ENCODE measurements at places on chromosomes 5 and 9.

DNA sequence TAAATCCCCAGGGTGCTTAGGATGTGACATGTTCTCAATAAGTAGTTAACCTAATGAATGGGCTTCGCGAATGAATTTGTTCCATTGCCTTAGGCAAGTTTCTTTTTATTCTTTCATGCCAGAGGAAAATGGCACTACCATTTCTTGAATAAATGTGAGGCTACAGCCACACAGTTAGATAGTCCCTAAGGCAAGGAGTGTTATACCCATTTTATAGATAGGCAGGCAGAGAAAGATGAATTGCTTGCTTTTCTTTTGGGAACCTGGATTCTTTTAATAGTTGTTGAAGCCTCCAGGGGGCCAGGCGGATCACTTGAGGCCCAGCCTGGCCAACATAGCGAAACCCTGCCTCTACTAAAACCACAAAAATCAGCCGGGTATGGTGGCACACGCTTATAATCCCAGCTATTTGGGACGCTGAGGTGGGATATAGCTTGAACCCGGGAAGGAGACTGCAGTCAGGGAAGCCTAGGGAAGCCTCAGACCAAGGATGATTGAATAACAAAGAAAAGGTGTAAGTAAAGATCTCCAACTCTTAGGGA is 943 bp downstream of the NOP16 start:
- no peak for DNase-seq

DNA sequence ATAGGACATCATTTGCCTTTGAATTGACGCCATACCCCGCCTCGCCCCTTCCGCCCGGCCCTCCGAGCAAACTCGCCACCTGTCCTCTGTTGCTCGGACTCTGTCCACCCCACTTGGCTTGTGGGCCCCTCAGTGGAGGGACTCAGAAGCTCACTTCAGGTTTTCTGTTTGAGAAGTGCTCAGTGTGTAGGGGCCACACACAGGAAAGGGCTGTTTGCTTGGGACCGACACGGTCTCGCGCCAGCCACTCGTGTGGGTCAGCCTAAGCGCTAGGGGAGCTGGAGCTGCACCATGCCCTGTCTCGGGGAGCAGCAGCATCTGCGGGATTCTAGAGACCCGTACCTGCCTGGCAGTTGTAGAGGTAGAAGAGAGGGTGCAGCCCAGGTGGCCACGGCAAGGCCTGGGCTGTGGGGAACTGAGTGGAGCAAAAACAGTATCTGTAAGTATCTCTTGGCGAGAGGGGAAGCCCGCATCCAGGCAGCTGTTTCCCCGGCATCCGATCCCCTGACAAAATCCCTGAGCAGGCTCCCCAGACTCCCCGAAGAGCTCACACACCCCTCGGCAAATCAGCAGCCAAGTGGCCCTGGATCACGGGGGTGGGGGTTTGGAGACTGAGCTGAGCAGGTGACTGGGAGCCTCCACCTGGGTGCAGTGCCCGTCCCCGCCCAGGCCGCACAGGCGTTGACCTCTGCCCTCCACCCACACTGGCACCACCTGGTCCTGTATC is 52.2 kb downstream of the COL5A1 start:
- no peak for DNase-seq

DNA sequence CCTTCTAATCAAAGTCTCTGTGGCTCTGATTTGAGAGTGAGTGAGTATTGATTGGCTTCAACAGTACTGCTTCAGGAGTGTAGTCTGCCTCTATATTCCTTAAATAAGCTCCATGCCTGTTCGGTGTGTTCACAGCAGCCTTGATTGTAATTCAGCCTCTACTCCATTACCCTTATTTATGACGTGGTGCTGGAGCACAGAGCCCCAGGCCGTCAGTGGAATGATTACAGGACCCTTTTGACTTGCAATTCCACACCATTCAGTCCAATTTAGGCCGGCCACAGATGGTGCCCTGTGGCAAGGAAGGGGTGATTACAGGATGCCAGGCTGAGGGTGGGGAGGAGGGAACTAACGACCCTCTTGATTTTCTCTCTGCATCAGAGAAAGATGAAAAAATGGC is 110.3 kb downstream of the ASTN2 start:
- DNase-seq = no peak

DNA sequence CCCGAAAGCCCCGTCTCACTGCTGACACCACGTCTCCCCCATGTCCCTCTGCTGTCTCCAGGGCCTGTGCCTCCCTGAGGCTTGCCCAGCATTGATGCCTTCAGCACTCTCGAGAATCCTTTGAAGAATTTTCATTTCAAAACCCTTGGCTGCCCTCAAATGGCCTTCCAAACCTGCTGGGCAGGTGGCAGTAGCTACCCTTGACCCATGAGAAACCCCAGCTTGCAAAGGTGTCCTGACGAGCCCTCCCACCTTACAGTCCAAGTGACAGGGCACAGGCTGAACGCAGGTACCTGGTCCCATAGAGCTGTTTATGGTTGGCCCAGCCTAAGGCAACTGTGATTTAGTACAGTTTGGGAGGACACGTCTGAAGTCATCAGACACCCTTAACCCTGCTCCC is 97.2 kb upstream of the SPIN1 start:
- no peak for DNase-seq

GRCh38 chr5:112417931-112418658 is 982 bp downstream of the EPB41L4A start:
- peak; percentile 45 for DNase-seq

- no peak for DNase-seq
Observed at GRCh38 chr5:159021901-159022556, 77.7 kb downstream of the EBF1 start.

DNA sequence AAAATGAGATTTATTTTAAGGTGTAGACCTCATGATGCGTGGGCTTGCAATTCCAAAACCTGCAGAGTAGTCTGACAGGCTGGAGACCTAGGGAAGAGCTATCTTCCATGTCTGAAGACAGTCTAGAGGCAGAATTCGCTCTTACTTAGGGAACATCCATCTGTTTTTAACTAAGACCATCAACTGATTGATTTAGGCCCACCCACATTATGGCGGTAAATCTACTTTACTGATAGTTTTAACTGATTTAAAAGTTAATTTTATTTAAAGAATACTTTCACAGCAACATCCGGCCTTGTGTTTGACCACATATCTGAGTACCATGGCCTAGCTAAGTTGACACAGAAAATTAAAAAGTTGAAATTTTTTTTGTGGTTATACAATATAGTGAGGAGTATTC is 6.0 kb upstream of the ST8SIA4 start:
- DNase-seq = no peak

DNA sequence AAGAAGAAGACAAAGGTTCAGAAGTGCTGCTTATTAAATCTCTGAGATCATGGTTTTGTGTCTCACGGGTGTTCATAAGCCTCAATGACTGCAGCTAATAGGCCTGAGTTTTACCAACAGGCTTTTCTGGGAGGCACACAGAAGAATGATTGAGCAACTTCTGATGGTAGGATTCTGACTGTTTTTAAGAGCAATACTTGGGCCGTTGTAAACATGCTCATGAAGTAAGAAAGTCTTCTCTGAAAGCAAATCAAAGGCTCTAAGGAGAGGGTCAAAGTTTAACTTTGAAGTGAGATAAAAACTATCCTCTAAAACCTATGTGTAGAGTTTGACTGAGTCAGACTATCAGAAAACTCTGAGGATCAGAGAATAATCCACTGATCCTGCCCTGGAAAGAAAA is 390.9 kb upstream of the DAB2 start:
- no peak for DNase-seq

- DNase-seq = no peak
Observed at GRCh38 chr9:132175431-132175830, 13.6 kb downstream of the NTNG2 start.

DNA sequence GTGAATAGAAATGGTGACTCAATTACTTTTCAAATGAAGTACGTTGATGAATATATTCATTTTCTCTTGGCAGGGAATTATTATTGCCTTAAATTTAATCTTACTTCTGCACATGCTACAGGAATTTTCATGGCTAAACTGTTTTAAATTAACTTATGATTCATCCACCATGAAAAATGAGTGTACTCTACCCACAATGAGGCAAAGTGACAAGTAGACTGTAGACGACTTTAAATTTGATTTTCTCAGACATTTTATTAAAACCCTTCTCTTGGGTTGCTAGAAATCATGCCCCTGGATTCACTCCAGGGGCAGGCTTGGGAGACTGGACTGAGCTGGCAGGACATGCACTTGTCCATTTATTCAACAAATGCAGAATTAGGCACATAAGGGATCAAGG is 23.5 kb upstream of the ERAP2 start:
- DNase-seq = no peak

DNA sequence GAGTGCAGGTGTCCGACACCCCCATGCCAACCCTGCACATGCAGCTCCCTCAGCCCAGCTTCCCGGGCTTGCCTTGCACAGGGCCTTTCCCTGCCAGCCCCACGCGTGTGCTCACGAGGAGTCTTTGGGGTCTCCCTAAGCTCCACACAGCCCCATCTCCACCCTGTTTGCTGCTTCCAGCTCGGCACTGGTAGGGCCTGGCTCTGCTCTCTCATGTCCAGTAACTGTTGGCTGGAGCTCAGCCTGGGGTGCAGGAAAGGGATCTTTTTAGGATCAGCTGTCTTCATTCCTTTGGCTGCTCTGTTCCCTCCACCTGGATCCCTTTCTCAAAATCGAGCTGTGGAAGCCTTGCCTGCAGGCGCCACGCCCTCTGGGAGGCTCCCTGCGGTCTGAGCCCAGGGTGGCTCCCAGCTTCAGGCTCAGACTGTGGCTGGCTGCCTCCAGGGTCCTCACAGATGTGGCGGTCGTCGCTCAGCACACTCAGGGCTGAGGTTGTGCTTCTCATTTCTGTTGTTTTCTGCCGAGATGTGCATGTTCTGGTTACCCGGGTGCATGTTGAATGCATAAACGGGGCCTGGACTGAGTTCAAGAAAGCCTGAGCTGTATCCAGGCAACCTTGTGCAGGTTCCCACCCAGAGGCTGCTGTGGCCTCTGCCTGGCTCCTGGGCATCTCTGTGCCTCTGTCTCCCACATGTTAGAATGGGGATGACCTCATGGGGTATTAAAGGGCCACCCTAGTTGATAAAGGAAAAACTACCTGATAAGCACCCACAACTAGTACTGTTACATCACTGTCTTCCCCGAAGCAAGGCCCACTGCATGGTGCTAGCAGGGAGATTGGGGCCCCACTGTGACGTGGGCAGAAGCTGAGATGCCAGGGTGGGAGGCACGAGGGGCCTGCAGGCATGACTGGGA is 4.3 kb downstream of the CACNA1B start:
- no peak for DNase-seq

- DNase-seq = no peak
Observed at GRCh38 chr5:149381261-149381985, 2.3 kb upstream of the IL17B start.

- no peak for DNase-seq
Observed at GRCh38 chr5:80479713-80480112, 8.2 kb upstream of the FAM151B start.

DNA sequence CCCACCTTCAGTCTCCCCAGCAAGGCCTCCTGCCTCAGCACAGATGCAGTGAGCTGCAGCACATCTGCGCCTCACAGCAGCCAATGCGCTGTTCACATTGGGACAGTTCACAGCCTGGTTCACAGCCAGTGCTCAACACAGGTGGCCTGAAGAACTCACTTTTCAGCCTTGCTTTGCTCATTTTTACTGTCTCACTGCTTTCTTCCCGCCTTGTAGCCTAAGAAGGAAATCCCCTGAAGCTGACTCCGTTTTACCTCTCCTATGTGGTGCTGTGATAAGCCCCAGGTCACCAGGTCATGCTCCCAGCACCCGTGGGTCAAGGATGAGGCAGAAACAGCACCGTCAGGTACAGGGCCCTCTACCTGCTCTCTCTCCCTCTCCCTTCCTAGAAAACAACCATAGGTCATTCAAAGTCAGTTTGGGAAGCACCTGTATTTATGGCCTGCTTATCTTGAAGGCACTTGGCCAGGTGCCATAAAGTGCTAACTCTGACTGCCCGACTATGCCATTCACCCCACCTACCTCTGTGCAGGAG is 1.1 kb downstream of the GCNT4 start:
- DNase-seq = no peak

DNA sequence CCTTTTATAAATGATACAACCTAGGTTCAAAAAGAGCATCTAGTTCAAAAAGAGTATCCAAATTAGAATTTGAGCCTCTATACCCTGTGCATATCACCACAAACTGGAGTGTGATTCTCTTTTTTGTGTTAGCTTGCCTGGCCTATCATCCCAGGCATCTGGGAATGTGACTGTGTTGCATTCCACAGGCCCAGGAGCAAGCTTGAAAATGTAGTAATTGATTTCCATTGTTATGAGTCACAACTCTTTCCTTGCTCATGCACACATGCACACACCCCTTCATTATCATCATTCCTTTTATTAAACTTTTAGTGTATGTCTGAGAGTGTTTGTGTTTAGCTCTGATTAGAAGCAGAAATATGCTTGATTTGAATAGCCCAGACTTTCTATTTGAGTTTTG is 75.2 kb downstream of the FCHO2 start:
- no peak for DNase-seq

DNA sequence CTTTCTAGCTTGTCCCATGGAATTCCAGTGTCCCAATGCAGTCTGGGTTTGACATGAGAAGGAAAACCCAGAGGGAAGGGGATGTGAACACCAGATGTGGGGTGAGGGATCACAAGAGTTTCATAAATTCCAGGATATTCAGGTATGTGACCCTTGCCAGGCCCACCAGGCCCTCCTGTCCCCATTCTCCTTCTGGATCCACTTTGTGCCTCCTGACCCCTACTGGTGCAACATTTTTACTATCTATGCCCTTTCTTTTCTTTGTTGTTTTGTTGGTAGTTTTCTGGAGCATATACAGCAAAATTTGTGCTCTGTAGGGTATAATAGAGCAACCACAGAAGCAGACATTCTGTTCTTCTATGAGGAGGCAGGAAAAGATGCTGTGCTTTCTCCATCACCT is 597.0 kb upstream of the GRAMD2B start:
- no peak for DNase-seq

DNA sequence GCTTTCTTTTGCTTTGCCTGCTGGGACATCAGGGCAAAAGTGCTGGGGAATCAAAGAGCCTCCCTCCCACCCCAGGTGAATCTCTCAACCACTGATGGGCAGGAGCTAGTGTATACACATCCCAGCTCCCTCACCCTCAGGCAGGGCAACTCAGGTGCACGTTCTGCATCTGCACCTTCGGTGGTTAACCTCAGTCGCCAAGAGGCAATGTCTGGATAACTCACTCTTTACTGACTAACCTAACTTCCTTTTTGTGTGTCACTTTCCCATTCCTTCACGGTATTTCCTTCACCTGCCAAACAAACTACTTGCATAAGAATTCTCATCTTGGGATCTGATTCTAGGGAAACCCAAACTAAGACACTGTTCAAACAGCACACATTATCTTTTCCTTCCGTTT is 26.3 kb downstream of the CNTFR start:
- DNase-seq = no peak

GRCh38 chr5:15702102-15702501 is 202.1 kb downstream of the FBXL7 start:
- DNase-seq = no peak

GRCh38 chr5:133285583-133286021 is 233.8 kb downstream of the HSPA4 start:
- peak; percentile 0 for DNase-seq

GRCh38 chr5:90866333-90866732 is 307.7 kb downstream of the ADGRV1 start:
- no peak for DNase-seq

- no peak for DNase-seq
Observed at GRCh38 chr5:157186309-157187045, 5.8 kb downstream of the ITK start.

GRCh38 chr9:2634818-2635217 is 13.2 kb downstream of the VLDLR start:
- DNase-seq = no peak

Data from stimulated activated CD8-positive, alpha-beta memory T cell treated with anti-CD3 and anti-CD28 coated beads, Interleukin-15, amount 100 ng/mL, for 48 hours (primary cell).